HT-29 (cell line): ENCODE measurements at places on chromosomes 11 and 22. TPM values are rescaled to one million over a fixed set of nuclear protein-coding genes. Genes with fewer than 3 reads are reported as not detected.

The OR51F1 gene
- not detected in 2 replicates for total RNA-seq

The C11orf87 gene
- total RNA-seq: not detected in 2 replicates

The NDUFV1 gene
- total RNA-seq: 384 and 431 TPM in 2 replicates

The GSTT2B gene
- 0.70 and 0.89 TPM in 2 replicates for total RNA-seq

The APOBEC3H gene
- total RNA-seq: not detected in 2 replicates

The OR6T1 gene
- not detected in 2 replicates for total RNA-seq

The GRM5 gene
- not detected in 2 replicates for total RNA-seq

The PATE4 gene
- not detected in 2 replicates for total RNA-seq

The GPR83 gene
- 0.05 TPM in 1 of 2 replicates, not detected in the other for total RNA-seq

The MS4A15 gene
- total RNA-seq: not detected in 2 replicates

The SMC1B gene
- not detected in 2 replicates for total RNA-seq

The AGBL2 gene
- 1.5 and 4.9 TPM in 2 replicates for total RNA-seq

The OR52K1 gene
- total RNA-seq: not detected in 2 replicates

The OR56A4 gene
- total RNA-seq: not detected in 2 replicates

The C2CD2L gene
- total RNA-seq: 31.9 and 40.4 TPM in 2 replicates

The FLRT1 gene
- total RNA-seq: 0.15 TPM in 1 of 2 replicates, not detected in the other

The EMSY gene
- 19.1 and 30.7 TPM in 2 replicates for total RNA-seq

The IGLL5 gene
- total RNA-seq: not detected in 2 replicates

The OR4C15 gene
- not detected in 2 replicates for total RNA-seq

The PDE3B gene
- 25.9 and 31.2 TPM in 2 replicates for total RNA-seq

The NAT10 gene
- 49.7 and 51.8 TPM in 2 replicates for total RNA-seq

The CARD10 gene
- 32.7 and 50.4 TPM in 2 replicates for total RNA-seq
